CD4-positive, alpha-beta T cell treated with Interleukin-15 for 4 hours (primary cell): ENCODE measurements at places on chromosomes 16 and 17.

DNA sequence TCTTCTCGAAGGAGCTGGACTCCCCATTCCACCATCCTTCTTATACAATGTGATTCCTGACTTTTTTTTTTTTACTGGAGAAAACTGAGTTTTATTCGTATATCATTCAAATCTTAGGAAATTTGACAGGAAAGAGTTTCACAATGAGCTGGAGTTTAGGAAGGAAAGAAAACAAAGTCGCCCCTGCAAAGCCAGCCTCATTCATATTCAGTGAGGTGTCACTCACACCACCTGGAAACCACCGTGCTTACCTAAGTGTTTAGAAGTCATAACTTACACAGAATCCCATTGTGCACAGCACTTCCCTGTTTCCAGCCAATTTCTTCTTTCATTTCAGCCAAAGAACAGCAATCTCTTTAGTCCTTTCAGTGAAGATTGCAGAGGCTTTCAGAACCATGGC is 90.3 kb upstream of the CHMP6 start:
- DNase-seq, result no peak

- no peak for DNase-seq
Observed at GRCh38 chr16:53913099-53913870, 209.3 kb downstream of the FTO start.

GRCh38 chr17:43024407-43025289 is at the start of gene RND2:
Gene RND2 (plus strand): TSS chr17:43025231. CDS start chr17:43025348, 117 bp downstream.
- DNase-seq, result peak; percentile 82

DNA sequence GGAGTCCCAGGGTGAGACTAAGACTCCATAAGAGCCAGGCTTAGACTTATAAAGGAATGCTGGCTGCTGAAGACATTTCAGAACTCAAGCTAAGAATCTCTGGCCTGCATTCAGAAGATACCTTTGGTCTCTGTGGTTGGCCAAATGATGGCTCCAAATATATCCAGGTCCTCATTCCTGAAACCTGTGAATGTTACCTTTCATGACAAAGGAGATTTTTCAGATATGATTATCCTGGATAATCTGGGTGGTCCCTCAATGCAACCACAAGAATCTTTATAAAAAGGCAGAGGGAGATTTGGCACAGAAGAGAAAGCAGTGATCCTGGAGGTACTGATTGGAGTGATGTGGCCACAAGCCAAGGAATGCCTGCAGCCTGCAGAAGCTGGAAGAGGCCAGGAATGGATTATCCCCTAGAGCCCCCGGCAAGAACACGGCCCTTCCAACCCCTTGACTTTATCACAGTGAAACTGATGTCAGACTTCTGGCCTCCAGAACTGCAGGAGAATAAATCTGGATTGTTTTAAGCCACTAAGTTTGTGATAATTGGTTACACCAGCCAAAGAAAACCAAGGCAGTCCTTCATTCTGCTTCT is 253.3 kb downstream of the SLC39A11 start:
- no peak for DNase-seq

- no peak for DNase-seq
Observed at GRCh38 chr17:33492731-33493265, 199.7 kb upstream of the ASIC2 start.

GRCh38 chr17:39661744-39662541 is 3.2 kb upstream of the TCAP start:
- no peak for DNase-seq

GRCh38 chr17:80963812-80964543 is 27.7 kb upstream of the CHMP6 start:
- no peak for DNase-seq

GRCh38 chr17:40342504-40343218 is 21.9 kb downstream of the GJD3 start:
- no peak for DNase-seq

DNA sequence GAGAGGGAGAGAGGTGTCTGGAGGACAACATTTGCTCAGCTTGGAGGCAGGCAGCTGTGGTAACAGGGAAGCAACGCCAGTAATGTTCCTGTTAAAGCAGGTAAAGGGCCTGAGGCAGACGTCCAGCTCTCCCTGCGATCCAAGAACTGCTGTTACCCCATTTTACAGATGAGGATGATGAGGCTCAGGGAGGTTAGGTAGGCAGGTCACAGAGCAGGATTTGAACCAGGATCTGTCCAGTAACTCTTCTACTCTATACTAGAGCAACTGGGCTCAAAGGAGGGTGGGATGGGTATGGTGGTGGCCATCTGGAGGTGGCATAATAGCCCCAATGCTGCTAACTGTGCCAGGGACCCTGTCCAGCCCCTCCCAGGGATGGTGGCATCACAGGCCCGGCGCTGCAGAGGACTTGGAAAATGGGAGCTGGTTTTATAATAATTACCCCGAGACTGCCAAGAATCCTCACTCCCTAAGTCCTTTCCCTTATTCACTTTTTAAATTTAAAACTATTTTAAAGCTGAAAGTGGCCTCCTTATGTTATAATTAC is 12.0 kb downstream of the CA7 start:
- DNase-seq, result no peak

GRCh38 chr17:11383157-11383556 is 142.1 kb downstream of the SHISA6 start:
- no peak for DNase-seq

DNA sequence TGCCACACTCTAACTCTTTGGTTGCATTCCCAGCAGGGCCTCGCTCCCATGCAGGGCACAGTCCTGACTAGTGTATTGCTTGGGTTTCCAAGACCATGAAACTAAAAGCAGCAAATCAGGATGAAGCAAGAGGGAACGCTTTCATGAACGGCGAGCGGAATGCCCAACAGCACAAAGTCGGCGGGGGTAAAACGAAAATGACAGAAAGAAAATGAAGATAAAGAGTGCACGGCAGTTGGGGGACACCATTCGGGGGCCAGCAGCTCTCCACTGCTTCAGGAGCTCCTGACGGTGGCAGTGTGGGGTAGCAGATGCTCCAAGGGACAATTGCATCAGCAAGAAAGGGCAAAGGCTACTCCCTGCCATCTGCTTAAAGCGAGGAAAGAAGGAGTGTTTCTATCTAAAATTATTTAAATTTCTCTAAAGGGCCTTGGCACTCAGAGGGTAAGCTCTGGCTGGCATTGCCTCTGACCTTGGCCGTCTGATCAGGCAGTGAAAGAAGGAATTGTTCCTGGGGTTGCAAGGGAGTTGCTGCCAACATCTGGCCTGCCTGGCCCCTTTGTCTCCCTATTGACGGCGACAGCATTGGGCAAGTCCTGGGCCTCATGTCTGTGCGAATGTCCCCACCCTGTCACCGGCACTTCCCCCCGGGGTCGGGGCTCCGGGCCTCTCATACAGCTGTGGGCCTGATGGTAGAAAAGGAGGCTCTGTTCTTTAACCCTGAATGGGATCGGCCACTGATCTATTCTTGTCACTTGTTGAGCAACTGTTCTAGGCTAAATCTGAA is 138.2 kb downstream of the CMIP start:
- no peak for DNase-seq

GRCh38 chr17:51499897-51500296 is 239.6 kb downstream of the UTP18 start:
- no peak for DNase-seq

- no peak for DNase-seq
Observed at GRCh38 chr16:78993346-78993745, 607.2 kb downstream of the MAF start.

DNA sequence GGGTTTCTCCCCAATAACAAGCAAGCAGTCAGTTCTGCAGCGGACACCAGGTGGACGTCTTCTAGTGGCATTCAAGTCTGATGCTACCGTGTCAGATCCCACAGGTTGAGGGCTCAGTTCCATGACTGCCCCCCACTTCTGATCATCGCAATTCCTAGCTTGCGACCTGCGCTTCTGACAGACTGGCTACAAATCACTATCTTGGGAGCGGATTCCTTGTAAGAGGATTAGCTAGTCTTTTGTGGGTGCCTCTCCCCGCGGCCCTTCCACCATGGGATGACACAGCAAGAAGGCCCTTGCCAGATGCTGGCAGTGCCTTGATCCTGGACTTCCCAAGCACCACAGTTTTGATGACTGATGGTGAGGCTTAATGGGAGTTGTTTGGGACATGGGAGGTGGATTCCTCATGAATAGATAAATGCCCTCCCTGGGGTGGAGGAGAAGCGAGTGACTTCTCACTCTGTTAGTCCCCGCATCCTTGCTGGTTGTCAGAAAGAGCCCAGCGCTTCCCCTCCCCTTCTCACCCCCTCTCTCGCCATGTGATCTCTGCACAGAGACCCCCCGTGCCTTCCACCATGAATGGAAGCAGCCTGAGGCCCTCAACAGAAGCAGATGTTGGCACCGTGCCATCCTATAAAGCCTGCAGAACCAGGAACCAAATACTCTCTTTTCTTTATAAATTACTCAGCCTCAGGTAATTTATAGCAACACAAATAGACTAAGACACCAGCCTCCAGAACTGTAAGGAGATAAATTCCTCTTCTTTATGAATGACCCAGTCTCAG is 19.1 kb downstream of the CDIP1 start:
- no peak for DNase-seq

DNA sequence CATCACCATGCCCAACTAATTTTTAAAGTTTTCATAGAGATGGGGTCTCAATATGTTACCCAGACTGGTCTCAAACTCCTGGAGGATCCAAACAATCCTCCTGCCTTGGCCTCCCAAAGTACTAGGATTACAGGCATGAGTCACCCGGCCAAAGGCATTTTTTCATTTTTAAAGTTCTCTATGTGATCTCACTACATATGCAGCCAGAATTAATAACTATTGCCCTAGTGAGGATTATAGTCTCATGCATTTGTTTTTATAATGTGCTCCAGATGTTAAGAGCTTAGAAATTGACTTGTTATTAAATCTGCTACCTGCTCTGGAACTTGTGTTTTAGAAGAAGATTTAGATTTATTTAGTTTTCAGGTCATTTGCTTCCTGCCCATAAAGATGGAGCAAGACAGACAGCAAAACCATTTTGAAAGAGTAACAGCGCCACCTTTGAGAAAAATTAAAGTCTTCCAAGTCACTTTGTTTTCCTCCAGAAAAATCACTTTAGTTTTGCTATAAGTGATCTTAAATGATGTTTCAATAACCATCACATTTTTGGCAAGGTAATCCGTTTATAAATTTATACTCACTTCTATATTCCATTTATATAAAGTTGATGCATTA is 79.5 kb downstream of the CA4 start:
- DNase-seq, result no peak

DNA sequence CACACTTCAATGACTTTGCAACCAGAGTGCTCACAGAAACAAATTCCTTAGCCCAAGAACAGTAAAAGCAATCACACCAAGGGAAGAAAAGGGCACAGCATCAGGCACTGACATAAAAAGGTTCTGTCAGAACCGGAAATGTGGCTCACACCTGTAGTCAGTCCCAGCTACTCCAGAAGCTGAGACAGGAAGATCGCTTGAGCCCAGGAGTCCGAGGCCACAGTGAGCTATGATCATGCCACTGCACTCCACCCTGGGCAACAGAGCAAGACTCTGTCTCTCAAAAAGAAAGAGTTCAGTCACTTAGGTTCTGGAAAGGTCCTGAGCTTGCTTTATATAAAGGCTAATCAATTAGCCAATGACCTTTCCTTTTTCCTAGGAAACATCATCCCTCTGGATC is 22.7 kb downstream of the YWHAE start:
- DNase-seq, result no peak
